ENCODE measurements at places on chromosomes 6 and 20.

DNA sequence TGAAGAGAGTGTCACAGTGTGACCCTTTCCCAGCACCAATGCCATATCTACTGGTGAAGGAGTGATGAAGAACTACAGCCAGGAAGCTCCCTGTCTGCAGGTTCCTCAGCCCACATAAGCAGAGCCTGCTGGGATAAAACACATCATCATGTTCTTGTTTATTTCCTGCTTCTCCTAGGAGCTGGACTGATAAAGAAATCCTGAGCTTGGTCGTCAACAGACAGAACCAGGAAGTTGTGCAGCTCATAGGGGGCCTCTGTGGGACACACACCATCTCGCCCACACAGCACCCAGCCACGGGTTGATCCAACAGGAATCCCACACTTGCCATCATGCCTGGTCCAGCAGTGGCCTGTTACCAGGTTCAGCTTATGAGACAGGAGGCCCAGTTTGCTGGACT lies 2.8 kb upstream of the CSTL1 start:
- no peak for DNase-seq

DNA sequence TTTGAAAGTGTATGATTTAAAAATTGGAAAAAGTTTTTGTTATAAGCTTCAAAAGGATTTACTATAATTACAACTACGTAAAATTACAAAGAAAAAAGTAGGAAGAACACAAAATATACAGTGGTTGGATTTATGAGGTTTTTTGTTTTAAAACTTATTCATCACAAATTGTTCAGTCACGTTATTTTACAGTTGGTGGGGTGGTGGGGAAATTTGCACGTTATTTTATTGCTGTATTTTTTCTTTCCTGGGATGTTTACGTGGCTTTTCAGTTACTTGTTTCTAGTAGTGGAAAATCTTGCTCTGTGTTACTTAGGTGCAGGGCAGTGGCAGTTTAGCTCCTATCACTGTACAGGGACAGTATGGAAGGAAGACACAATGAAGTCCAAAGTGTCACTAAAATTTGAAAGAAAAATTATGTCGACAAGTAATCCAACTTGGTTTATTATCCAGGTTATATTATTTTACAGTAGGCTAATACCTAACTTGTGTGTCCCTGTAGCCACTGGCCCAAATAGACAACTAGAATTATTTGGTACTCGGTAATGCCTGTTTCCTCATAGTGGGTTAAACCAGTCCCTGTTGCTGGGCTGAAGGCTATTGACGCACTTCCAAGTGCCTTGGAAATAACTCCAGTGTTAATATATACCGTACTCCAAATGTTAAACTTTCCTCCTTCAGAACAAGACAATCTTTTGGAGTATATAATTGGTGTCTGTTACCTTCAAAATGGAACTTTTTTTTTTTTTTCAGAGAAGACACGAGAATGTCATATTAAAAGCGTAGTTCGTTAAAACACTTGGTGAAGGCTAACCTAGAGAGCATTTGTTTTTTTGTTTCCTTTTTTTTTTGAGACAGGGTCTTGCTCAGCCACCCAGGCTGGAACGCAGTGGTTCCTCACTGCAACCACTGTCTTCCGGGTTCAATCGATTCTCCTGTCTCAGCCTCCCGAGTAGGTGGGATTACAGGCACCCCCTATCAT lies 4.6 kb downstream of the JARID2 start:
- no peak for DNase-seq

- DNase-seq: no peak
Measured at GRCh38 chr6:12010635-12011275, 1.4 kb upstream of the HIVEP1 start.

- DNase-seq: no peak
Measured at GRCh38 chr6:43488667-43489276, 11.4 kb downstream of the TJAP1 start.

GRCh38 chr6:139695361-139695760 lies 320.9 kb upstream of the CITED2 start:
- DNase-seq: no peak

GRCh38 chr6:137919837-137920730 lies 53.0 kb downstream of the TNFAIP3 start:
- no peak for DNase-seq

- DNase-seq: no peak
Measured at GRCh38 chr6:36139991-36140710, 9.8 kb downstream of the MAPK13 start.

- DNase-seq: no peak
Measured at GRCh38 chr6:157020398-157020797, 243.2 kb downstream of the ARID1B start.

DNA sequence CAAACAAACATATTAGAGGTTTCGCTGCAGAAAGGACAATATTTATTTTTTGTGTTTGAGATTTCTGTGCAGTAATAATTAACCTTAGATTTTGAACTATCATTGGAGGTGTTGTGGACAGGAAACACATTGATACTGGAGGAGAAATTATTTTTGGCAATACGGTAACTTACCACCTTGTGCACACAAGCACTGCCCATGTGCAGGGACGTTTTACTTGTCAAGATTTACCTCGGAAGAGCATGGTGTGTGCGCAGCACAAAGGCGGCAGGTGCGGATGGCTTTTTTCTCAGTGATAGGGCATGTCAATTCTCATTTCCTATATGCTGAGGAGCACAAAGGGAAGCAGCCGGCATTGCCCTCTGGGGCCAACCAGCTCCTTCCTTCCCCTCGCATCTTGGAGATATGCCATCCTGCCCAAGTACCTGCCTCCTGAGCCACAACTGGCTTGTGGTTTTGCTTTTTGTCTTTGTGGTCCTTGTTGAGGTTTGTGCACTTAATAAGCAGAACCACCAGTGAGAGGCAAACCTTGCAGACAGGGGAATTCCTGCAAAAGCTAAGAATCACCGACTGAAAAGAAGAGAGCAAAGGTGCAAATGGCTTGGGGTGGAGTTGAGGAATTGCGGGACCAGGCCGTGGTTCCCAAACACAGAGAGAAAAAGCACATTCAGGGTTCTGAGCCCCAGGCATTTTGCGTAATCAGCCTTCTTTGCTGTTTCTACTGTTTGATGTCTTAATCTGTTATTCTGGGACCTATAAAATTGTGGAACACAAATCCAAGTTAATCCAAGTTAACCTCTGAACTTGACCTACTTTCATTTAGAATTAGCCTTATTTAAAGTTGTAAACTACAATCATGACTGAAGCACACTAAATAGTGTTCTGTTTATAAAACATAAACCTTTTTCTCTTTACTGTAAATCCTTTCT lies 21.9 kb downstream of the SAMD5 start:
- no peak for DNase-seq

DNA sequence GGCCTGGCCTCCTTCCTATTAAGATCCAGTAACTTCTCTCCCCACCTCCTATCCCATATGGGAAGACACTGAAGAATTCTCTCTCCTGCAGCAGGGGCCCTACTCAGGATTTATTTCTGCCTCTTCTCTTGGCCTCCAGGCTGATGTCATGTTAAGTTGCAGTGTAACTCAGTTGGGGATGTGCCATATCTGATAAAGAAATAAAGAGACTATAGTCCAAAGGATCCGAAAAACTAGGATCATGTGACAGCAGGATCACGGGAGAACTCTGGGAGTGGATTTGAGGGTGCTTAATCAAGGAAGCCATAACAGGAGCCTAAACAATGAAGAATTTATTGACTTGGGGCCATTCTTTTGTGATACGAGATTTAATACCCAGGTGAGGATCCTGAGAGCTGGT lies 38.5 kb upstream of the TGM6 start:
- DNase-seq: no peak

All from stimulated activated CD8-positive, alpha-beta memory T cell treated with anti-CD3 and anti-CD28 coated beads, Interleukin-4, amount 100 ng/mL, for 4 hours (primary cell).